Neural crest cell (in vitro differentiated cells): ENCODE measurements at places on chromosomes 6 and 20. TPM values are rescaled to one million over a fixed set of nuclear protein-coding genes. Genes with fewer than 3 reads are reported as not detected.

- H3K27ac ChIP-seq, result no peak overlapping the region
- H3K4me1 ChIP-seq, result peaks cover 16% of the 10 kb centered on the region
- H3K4me3 ChIP-seq, result no peak overlapping the region
- H3K27me3 ChIP-seq, result no peaks in the 10 kb centered on the region
Measured at GRCh38 chr6:116298973-116299372, 19.2 kb upstream of the TSPYL1 start.

- no peaks in the 10 kb centered on the region for H3K36me3 ChIP-seq
- no peaks in the 10 kb centered on the region for H3K27me3 ChIP-seq
- H3K4me3 ChIP-seq, result peak overlapping the region; percentile 94
Measured at GRCh38 chr6:93418408-93419303, 703 bp downstream of the EPHA7 start.

- H3K27ac ChIP-seq, result peak overlapping the region; percentile 99
- H3K36me3 ChIP-seq, result peaks cover 2% of the 10 kb centered on the region
- no peaks in the 10 kb centered on the region for H3K27me3 ChIP-seq
- no peak for DNase-seq
Measured at GRCh38 chr6:39209911-39210310, 19.4 kb downstream of the KCNK5 start.

DNA sequence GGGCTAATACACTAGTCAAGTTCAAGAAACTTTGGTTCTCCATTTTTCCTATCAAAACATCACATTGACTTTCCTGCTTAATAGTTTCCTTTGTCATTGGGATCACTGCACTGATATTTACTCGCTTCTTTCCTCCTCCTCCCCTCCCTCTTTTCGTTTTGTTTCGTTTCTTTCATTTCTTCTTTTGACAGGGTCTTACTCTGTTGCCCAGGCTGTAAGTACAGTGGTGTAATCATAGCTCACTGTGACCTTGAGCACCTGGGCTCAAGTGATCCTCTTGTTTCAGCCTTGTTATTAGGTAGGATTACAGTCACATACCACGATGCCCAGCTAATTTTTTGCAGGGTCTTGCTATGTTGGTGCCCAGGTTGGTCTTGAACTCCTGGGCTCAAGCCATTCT is 12.3 kb downstream of the PAQR8 start:
- H3K4me3 ChIP-seq, result no peak overlapping the region
- no peak overlapping the region for H3K27ac ChIP-seq
- H3K4me1 ChIP-seq, result peaks cover 23% of the 10 kb centered on the region
- peaks cover 15% of the 10 kb centered on the region for H3K36me3 ChIP-seq
- no peak for DNase-seq

DNA sequence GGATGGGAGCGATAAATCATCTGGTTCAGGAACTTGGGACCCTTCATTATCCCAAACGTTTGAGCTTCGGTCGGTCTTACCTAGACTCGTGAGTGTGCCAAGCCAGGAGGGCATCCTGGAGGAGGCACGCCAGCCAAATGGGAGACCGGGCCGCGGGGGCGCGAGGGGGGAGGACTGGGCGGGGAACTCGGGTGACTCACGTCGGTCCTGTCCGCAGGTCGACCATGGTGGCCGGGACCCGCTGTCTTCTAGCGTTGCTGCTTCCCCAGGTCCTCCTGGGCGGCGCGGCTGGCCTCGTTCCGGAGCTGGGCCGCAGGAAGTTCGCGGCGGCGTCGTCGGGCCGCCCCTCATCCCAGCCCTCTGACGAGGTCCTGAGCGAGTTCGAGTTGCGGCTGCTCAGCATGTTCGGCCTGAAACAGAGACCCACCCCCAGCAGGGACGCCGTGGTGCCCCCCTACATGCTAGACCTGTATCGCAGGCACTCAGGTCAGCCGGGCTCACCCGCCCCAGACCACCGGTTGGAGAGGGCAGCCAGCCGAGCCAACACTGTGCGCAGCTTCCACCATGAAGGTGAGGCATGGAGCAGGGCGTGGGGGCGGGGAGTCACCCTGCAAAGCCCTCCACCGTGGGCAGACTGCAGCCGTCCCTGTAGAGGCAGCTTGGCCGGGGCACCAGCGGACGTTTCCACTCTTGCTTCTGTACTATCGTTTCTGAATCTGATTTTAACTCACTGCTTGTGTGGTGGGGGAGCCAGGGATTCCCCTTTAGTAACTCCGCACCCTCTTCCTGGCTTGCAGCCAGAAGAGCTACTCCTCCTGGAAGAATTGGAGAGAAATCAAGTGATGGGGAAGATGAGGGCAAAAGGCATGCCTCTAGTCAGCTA is 2.7 kb downstream of the BMP2 start:
- no peak overlapping the region for H3K27ac ChIP-seq
- no peaks in the 10 kb centered on the region for H3K36me3 ChIP-seq
- H3K4me1 ChIP-seq, result peaks cover 16% of the 10 kb centered on the region
- peaks cover 72% of the 10 kb centered on the region for H3K27me3 ChIP-seq

GRCh38 chr20:33443512-33444239 is at the start of gene SNTA1:
Gene SNTA1, minus strand, starts transcription at chr20:33443763. Its CDS starts 143 bp downstream, at chr20:33443620.
- H3K4me1 ChIP-seq, result peaks cover 18% of the 10 kb centered on the region
- peaks cover 23% of the 10 kb centered on the region for H3K27me3 ChIP-seq
- H3K27ac ChIP-seq, result peak within 1 kb of the TSS; percentile 89
- peak within 1 kb of the TSS; percentile 92 for H3K4me3 ChIP-seq
- H3K36me3 ChIP-seq, result no peaks in the 10 kb centered on the region

DNA sequence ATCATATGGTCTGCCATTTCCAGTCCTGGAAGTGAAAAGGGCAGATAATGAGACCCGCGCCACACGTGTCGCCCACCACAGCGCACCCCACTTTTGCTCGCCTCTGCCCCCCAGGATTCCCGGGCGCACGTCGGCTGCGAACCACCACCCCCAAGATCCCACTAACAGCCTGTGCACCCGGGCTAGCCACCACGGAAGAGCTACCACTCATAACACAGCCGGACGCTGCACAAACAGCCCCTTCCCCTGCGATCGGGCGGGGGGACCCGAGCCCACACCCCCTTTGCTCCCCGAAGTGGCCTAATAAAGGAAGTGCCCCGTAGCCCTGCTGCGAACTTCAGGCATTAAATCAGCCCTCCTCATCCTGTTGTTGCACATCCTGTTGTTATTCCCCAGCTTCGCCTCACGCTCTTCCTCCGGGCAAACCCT is 506 bp downstream of the CITED2 start:
- H3K27me3 ChIP-seq, result peaks cover 4% of the 10 kb centered on the region
- peaks cover 51% of the 10 kb centered on the region for H3K4me1 ChIP-seq
- peak overlapping the region; percentile 100 for H3K4me3 ChIP-seq
- peak overlapping the region; percentile 98 for H3K27ac ChIP-seq
- DNase-seq, result no peak

- no peaks in the 10 kb centered on the region for H3K4me1 ChIP-seq
- no peaks in the 10 kb centered on the region for H3K36me3 ChIP-seq
- H3K27me3 ChIP-seq, result no peaks in the 10 kb centered on the region
- no peak overlapping the region for H3K4me3 ChIP-seq
- no peak overlapping the region for H3K27ac ChIP-seq
Measured at GRCh38 chr6:40806256-40806864, 219.2 kb upstream of the LRFN2 start.

- H3K4me1 ChIP-seq, result peaks cover 16% of the 10 kb centered on the region
- DNase-seq, result no peak
- H3K4me3 ChIP-seq, result peak overlapping the region; percentile 11
- H3K27me3 ChIP-seq, result peaks cover 100% of the 10 kb centered on the region
- no peak overlapping the region for H3K27ac ChIP-seq
- H3K36me3 ChIP-seq, result peaks cover 9% of the 10 kb centered on the region
Measured at GRCh38 chr6:28785962-28786679, 137.7 kb downstream of the TRIM27 start.

GRCh38 chr6:14197118-14197517 is 79.5 kb downstream of the CD83 start:
- H3K4me3 ChIP-seq, result no peak overlapping the region
- no peaks in the 10 kb centered on the region for H3K4me1 ChIP-seq
- H3K36me3 ChIP-seq, result no peaks in the 10 kb centered on the region
- DNase-seq, result no peak

GRCh38 chr20:47202733-47203667 is 153.5 kb downstream of the ZMYND8 start:
- no peaks in the 10 kb centered on the region for H3K27me3 ChIP-seq
- H3K4me1 ChIP-seq, result peaks cover 16% of the 10 kb centered on the region
- H3K36me3 ChIP-seq, result peaks cover 5% of the 10 kb centered on the region
- H3K4me3 ChIP-seq, result no peak overlapping the region
- no peak for DNase-seq

- H3K27ac ChIP-seq, result no peak overlapping the region
- H3K4me3 ChIP-seq, result no peak overlapping the region
- H3K4me1 ChIP-seq, result peaks cover 27% of the 10 kb centered on the region
- H3K36me3 ChIP-seq, result peaks cover 9% of the 10 kb centered on the region
Measured at GRCh38 chr20:2109425-2110210, 8.0 kb downstream of the STK35 start.

- no peak for DNase-seq
- H3K4me1 ChIP-seq, result peaks cover 12% of the 10 kb centered on the region
- no peaks in the 10 kb centered on the region for H3K27me3 ChIP-seq
- H3K4me3 ChIP-seq, result no peak overlapping the region
- H3K27ac ChIP-seq, result no peak overlapping the region
Measured at GRCh38 chr20:63580796-63581461, 6.9 kb upstream of the HELZ2 start.

GRCh38 chr6:130047088-130047995 is 29.0 kb downstream of the L3MBTL3 start:
- DNase-seq, result no peak
- H3K27me3 ChIP-seq, result no peaks in the 10 kb centered on the region

DNA sequence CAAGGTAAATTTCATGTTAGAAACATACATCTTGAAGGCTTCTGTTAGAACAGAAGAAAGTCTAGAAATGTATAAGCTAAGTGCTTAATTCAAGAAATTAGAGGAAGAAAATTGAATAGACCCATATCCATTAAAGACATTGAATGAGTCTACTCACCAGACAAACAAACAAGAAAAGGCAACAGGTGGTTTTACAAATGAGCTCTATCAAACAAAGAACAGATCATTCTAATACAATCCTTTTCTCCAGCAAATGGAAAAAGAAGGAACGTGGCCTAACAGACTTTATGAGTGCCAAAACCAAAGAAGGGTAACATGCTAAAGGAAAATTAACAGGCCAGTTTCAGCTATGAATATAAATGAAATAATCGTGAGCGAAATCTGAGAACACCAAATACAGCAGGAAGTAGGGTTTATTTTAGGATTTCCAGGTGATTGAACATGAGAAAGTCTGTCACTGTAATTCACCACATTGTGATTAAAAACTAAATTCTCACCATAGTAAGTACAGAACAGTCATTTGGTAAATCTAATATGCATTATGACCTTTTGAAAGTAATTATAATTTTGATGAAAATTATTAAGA is 22.6 kb downstream of the MTHFD1L start:
- no peaks in the 10 kb centered on the region for H3K27me3 ChIP-seq
- peaks cover 13% of the 10 kb centered on the region for H3K36me3 ChIP-seq
- DNase-seq, result no peak
- H3K27ac ChIP-seq, result no peak overlapping the region
- H3K4me3 ChIP-seq, result no peak overlapping the region

GRCh38 chr6:105780146-105780860 is 305.8 kb upstream of the PRDM1 start:
- H3K4me3 ChIP-seq, result no peak overlapping the region
- H3K27me3 ChIP-seq, result no peaks in the 10 kb centered on the region
- H3K27ac ChIP-seq, result no peak overlapping the region
- no peak for DNase-seq

DNA sequence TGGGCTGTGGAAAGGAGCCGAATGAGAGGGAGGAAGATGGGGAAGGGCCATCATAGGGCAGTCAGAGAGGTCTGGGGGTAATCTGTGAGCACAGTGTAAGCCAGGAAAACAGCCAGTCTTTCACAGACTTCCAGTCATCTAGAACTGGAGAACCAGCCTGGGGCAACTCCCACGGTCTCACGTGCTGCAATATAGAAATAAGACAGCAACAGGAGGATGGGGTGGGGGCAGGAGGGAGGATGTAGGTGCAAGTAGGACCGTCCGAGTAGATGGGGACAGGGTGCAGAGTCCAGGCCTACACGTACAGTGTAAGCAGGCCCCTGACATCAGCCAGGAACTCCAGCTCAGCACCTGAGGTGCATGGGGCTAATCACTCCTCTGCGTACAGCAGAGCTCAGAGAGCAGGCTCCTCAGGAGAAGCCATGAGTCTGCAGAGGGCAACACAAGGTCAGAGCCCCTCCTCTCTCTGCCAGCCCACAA is 58.2 kb upstream of the TNFAIP3 start:
- no peak overlapping the region for H3K4me3 ChIP-seq
- DNase-seq, result no peak
- H3K4me1 ChIP-seq, result peaks cover 4% of the 10 kb centered on the region
- H3K27me3 ChIP-seq, result peaks cover 4% of the 10 kb centered on the region
- H3K27ac ChIP-seq, result no peak overlapping the region

- H3K27me3 ChIP-seq, result no peaks in the 10 kb centered on the region
- H3K36me3 ChIP-seq, result peaks cover 18% of the 10 kb centered on the region
- H3K4me3 ChIP-seq, result no peak overlapping the region
- no peaks in the 10 kb centered on the region for H3K4me1 ChIP-seq
- no peak for DNase-seq
Measured at GRCh38 chr6:44867571-44868334, 460.4 kb upstream of the RUNX2 start.

DNA sequence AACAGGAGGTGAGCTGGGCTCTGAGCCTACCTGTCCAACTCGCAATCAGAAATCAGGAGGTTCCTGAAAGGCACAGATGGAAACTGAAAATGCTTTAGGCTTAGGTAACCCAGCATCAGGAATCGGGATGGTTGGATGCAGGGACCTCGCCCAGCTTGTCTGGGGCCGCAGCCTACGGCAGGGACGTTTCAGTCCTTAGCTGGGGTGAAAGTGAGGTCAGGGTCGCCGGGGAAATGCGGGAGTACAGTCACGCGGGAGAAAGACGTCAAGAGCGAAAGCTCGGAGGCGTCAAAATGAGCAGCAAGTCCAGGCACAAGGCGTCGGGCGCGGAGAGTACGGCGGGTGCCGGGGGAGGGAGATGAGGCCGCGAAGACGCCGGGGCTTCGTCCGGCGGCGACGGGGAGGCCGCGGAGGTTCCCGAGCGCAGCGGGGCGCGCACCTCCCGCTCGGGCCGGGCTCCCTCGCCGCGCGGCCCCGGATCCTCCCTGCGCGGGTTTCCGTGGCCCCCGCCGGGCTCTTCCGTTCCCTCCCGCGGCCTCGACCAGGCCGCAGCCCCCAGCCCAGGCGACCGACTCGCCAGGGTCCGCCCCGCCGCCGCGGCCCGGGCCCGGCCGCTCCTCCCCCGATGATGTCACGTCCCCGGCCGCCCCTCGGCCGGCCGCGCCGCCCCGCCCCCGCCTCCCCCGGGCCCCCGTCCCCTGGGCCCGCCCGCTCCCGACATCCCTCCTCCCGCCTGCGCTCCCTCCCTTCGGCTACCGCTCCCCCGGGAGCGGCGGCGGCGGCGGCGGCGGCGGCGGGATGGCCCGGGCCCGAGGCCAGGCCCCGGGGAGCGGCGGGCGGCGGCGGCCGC is at the start of gene EBF4:
TSS of gene EBF4 (plus strand) at position 745 of the 850 bp plus-strand sequence. CDS start 866 bp downstream, outside the sequence.
- peak within 1 kb of the TSS; percentile 89 for H3K4me3 ChIP-seq
- peak; percentile 22 for DNase-seq
- peaks cover 81% of the 10 kb centered on the region for H3K27me3 ChIP-seq
- peak within 1 kb of the TSS; percentile 48 for H3K27ac ChIP-seq

Gene BCAS1
- not detected in 2 replicates for total RNA-seq

Gene HLA-DRA
- total RNA-seq, result 0.28 TPM in 1 of 2 replicates, not detected in the other

Gene GGTLC1
- total RNA-seq, result not detected in 2 replicates

Gene RAB44
- total RNA-seq, result not detected in 2 replicates

Gene HCK
- total RNA-seq, result not detected in 2 replicates

Gene CD24
- 333 and 352 TPM in 2 replicates for total RNA-seq

Gene C6orf52
- total RNA-seq, result 5.3 and 8.2 TPM in 2 replicates

Gene ULBP1
- total RNA-seq, result 2.3 and 2.5 TPM in 2 replicates
